ENCODE measurements at places on chromosomes 2 and 18.

- no peak for DNase-seq
Observed at GRCh38 chr2:234730066-234730640, 221.7 kb upstream of the SH3BP4 start.

GRCh38 chr18:80154293-80154692 lies 45.2 kb downstream of the ADNP2 start:
- DNase-seq = peak; percentile 47

- DNase-seq = no peak
Observed at GRCh38 chr2:150296770-150297546, 190.5 kb downstream of the RND3 start.

GRCh38 chr2:177772529-177772928 lies 300.0 kb downstream of the PDE11A start:
- DNase-seq = no peak

GRCh38 chr2:149906886-149907285 lies 319.3 kb upstream of the MMADHC start:
- no peak for DNase-seq

- DNase-seq = peak; percentile 15
Observed at GRCh38 chr2:127085317-127085681, 21.7 kb downstream of the BIN1 start.

DNA sequence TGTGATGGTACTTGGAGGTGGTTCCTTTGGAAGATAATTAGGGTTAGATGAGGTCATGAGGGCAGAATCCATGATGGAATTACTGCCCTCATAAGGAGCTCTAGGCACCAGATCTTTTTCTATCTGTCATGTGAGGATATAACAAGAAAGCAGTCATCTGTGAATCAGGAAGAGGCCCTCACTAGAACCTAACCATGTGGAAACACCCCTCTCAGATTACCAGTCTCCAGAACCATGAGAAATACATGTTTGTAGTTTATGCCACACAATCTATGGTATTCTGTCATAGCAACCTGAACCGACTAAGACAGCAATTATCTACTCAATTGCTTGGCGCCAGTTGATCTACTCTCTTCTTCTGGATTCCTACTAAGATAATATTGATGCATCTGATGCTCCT lies 2.4 kb upstream of the SERPINB10 start:
- DNase-seq = no peak

DNA sequence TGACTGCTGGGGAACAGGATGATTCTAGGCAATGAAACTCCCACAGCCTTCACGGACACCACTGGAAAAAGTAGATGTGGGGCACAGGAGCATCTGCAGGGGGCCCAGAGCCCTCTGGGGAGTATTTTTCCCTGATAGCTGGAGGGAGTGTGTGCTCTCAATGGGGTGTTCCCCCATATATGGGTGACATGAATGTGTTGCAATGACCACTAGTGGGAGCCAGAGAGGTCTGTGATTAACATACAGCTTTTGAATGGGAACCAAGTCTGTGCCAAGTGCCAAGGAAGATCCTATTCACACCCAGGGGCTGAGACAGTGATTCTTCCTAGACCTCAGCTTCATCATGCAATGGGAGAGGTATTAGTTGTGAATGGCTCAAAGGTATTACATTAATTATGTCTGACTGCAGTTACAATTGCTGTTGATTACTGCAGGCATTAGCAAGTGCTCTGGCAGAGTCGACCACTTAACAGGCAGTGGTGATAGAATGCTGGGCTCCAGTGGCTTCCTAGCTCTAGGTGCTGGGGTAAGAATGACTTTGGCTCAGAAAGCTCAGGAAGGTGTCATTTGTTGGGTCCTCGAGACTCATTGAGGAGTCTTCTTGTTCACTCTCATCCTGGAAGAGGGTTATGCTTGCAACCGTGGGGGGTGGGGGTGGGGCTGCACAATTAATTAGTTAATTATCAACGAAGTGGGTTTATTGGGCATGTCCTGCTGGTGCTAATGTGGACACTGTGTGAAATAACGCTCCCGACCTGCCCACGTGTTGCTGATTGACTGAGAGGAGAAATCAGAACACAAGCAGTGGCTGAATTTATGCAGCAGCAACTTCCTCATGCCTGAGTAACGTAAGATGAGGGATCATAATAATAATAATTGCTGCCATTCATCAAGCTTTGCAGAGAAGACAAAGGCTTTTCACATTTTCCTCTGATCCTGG lies 194.1 kb downstream of the CLIP4 start:
- DNase-seq = peak; percentile 45

DNA sequence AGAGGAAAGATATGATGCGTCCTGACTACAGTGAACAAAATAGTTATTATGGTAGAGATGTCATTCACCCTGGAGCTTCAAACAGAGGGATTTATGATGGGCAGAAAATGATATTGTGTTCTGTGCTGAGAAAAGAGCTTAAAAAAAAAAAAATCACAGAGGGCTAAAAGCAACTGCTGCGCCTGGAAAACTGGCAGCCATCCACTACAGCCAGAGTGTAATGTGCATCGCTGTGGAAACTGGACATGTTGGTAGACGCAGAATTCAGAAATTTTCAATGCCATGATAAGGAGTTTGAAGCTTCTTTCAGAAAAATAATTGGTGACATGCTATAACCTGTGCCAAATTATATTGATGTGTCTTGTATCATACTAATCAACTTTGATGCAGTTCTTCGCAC lies 122.9 kb upstream of the SOX11 start:
- DNase-seq = no peak

- no peak for DNase-seq
Observed at GRCh38 chr18:5890331-5891183, 4.8 kb downstream of the TMEM200C start.

DNA sequence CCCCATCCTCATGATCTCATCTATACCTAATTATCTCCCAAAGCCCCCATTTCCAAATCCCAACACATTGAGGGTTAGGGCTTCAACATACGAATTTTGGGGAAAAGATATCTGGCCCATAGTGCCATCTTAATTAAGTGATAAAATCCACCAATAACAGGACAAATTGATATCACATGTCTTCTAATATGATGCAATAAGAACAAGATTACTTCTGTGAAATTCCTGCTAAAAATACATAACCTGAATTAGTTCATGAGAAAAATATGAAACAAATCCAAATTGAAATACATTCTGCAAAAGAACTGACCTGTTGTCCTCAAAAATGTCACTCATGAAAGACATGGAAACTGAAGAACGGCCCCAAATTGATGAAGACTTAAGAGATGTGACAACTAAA lies 28.8 kb downstream of the FOXI3 start:
- no peak for DNase-seq

DNA sequence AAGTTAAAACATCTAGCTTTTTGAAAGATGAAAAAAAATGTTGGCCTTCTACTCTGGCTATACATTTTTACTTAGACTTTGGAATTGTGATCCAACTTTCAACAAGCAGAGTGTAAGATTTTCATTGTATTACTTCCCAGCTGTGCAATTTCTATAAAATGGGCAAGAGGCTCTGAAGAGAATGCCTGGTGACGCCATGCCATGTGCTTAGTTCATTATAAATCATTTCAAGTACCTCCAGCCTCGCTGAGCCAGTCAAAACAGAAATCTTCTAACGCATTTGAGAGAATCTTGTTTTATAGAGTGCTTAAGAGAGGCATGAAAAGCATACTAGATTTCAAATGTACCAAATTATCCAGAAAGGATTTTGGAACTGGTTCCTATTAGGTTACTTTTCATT lies 10.1 kb upstream of the STK17B start:
- no peak for DNase-seq

GRCh38 chr18:13440277-13441248 lies 222.0 kb downstream of the LDLRAD4 start:
- no peak for DNase-seq

GRCh38 chr2:177466337-177467195 lies 74.0 kb downstream of the AGPS start:
- DNase-seq = no peak

GRCh38 chr2:181570833-181571661 lies 85.9 kb downstream of the CERKL start:
- DNase-seq = no peak

DNA sequence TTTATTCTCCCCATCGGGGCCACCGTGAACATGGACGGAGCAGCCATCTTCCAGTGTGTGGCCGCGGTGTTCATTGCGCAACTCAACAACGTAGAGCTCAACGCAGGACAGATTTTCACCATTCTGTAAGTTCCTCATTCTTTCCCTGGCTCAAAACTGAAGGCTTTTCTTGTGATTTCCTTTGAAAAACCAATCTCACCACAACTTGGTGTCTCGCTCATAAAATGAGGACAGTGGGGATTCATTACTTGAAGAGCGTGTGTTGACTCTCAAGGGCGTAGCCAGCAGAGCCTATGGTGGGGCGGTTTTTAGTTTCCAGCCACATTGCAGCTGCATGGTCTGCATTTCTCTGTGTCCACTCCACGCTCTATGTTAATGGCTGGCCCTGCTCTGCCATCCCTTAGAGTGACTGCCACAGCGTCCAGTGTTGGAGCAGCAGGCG lies 29.0 kb downstream of the SLC1A4 start:
- DNase-seq = peak; percentile 8

GRCh38 chr2:30666266-30666874 lies 140.9 kb downstream of the CAPN13 start:
- no peak for DNase-seq

DNA sequence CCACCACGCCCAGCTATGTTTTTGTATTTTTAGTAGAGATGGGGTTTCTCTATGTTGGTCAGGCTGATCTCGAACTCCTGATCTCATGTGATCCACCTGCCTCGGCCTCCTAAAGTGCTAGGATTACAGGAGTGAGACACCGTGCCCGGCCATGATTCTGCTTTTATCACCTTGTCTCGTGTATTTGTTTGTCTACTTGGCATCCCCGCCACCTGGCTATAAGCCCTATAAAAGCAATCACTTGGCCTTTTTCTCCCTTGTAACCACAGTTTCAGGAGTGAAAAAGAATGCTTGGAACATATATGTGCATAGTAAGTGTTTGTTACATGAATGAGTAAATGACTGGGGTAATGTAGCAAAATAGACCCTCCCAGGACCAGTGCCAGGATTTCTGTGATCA lies 77.5 kb upstream of the PAPOLG start:
- no peak for DNase-seq

DNA sequence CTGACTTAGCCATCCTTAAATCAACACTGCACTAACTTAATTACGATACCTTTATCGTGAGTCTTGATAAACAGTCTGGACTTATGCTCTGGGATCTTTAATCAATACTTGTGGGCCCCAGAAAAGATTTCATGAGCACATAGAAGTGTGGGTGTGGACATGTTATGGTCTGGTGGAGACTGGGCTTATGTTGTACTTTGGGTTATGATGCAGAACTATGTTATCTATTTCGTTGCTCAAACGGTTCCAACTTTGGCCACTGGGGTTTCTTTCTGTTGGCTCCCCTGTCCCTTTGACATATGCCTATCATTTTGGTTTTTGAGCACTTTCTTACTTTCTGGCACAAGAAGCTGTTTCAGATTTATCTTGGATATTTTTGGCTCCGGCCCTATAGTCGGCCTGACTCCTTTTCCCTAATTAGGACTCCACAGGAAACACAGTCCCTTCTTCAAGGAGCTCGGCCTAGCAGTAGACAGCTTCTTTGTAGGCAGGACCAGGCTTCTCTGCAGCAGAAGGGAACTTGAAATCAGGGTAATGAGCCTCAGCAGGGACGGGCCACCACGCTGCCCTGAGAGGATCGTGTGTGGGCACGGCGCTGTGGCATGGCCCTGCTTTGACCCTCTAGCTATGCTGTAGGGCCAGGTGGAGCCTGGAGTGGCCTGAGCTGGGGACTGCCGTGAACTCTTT lies 54.6 kb upstream of the TXNDC2 start:
- DNase-seq = no peak

DNA sequence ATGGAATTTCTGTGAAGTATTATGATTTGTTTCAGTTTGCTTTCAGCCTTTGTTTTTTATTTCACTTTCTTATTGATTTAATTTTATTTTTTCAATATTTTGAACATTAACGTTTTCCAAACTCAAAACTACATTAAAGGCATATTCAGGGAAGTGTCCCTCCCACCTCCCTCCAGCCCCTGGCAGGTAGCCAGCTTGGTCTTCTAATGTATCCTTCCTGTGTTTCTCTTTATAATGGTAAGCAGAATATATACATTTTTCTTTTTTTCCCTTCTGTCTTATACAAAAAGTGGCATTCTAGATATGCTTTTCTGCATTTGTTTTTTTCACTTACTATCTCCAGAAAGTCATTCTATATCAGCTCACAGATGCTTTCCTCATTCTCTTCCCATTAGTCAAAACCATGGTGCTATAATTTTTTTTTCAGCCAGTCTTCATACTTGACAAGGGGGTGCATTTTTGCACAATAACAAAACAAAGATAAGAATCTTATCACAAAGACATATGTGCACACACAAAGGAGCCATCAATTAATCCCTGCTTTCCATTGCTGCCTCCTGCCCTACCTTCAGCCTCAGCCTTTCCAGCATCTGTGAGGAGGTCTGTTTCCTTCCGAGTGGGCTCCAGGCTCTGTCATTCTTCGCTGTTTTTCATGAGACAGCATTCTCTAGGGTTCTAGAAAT lies 33.7 kb upstream of the TMEM177 start:
- no peak for DNase-seq
